ENCODE measurements at places on chromosomes 6 and 20.
A peak's percentile ranks its signal among the peaks of the same experiment; 100 is the strongest.

GRCh38 chr6:36384095-36384494 lies 3.4 kb downstream of the ETV7 start:
- DNase-seq, result no peak

DNA sequence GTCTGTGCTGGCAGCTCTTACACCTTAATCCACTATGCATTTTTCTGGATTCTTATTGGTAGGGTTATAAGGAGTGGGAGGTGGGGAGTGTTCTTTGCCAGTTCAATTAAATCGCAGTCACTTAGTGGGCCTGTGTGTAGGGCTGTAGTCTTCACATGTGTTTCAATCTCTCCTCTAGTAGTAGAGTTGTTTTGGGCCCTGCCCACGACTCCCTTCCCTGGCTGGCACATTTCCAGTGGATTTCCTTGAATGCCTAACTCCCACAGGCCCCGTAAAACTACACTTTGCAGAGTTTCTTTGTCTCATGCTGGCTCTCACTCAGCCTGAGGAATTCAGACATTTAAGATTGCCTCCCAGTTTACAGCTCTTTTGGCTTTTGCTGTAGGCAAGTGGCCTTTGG lies 414.0 kb upstream of the OPRM1 start:
- DNase-seq, result no peak

GRCh38 chr6:50936277-50936681 lies 117.6 kb downstream of the TFAP2B start:
- DNase-seq, result no peak

GRCh38 chr6:133903855-133904254 lies 14.9 kb downstream of the TCF21 start:
- no peak for DNase-seq

- no peak for DNase-seq
Observed at GRCh38 chr20:57008217-57008616, 258.2 kb downstream of the BMP7 start.

DNA sequence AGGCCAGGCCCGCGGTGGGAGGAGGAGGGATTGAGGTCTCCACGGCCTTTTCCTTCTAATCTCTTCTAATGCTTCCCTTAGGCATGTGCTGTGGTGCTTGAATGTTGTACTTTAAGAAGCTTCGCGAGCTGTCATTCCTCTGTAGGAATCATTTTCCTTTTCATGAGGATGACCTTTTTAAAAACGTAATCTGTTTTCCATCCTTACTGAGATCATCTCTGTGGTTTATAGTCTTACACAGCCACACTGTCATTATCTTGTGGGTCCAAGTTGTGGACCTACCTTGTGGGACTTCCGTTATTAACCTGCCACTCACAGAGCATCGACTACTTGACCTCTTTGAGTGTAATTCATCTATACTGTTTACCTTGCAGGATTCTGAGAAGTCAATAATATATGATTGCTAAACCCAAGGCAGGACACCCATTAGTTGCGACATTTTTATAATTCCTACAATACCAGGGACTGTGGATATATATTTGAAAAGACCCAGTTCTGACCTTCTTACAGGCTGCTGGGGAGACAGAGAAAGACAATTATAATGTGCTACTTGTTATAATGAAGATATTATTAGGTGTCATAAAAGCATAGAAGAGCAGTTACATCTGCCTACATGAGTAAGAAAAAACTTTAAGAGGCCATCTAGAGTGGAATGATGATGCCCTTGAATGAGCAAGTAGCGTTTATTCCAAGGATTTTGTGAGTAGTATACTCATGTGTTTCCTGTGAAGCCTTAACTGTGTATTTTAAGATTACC lies 842 bp downstream of the SLC25A27 start:
- no peak for DNase-seq

DNA sequence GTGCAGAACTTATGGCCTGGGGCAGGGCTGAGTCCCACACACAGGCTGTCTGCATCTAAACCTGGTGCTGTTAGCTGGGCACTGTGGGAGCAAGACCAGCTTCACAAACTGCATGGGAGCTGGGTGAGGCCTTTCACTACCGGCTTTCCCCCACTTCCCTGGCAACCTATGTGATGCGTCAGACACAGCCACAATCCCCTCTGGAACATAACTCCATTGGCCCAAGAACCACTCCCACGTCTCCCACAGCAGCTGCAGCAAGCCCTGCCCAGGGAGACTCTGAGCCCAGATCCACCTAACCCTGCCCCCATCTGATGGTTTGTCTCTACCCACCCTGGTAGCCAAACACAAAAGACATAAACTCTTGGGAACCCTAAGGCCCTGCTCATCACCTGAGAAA lies 9.3 kb downstream of the WDR27 start:
- no peak for DNase-seq

- DNase-seq, result no peak
Observed at GRCh38 chr6:68575765-68576439, 59.2 kb upstream of the ADGRB3 start.

- no peak for DNase-seq
Observed at GRCh38 chr6:25583099-25583498, 68.9 kb upstream of the SCGN start.

DNA sequence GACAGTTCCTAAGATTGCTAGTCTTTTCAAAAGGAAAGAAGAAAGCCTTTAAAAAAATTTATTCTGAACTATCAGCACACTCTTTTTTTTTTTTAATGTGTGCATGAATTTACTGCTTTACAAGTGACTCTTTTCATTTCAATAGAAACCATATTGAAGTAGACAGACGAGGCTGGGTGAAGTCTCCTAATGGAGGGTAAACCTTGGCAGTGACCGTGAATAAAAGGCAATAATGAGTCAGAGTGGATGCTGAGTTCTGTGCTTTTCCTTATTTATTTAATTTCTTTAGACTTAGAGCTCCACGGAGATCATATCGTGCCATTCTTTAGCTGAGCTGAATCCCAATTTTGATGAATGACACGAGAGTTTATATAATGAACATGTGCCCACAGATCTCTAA lies 196.9 kb downstream of the PRL start:
- DNase-seq, result no peak

- DNase-seq, result no peak
Observed at GRCh38 chr6:134619789-134620188, 301.9 kb upstream of the SGK1 start.

DNA sequence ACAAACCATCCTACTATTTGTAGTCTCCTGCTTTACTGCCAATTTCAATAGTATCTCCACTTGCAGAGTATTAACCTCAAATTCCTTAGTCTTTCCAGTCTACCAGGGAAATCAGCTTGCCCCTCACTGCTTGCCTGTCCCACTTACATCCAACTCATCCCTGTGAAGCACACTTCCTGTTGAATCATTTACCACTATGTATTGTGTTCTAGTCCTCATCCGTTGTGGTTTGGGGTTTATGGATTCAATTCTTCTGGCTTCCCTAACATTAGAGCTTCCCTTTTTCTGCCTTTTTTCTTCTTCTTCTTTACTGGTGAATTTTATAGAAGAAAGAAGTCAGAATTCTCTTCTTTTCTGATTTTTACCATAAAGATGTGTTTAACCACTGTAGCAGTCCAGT lies 5.1 kb upstream of the TXLNB start:
- no peak for DNase-seq

GRCh38 chr6:166459906-166460305 lies 77.2 kb upstream of the MPC1 start:
- no peak for DNase-seq

GRCh38 chr6:57216235-57217101 lies 5.6 kb downstream of the RAB23 start:
- no peak for DNase-seq

DNA sequence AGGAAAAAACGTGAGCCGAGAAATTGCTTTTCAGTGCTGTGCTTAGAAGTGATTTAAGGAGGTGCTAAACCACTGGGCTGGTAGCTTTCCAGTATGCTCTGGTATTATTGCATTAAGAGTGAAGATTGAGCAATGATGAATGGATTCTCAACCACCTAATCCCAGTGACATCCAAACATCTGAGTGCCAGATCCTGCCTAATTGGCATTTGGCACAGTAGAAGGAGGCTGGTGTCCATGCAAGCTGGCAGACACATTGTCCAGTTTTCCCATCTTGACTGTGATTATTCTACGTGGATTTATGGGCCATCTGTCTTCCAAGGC lies 398.0 kb upstream of the PLCB4 start:
- DNase-seq, result no peak

DNA sequence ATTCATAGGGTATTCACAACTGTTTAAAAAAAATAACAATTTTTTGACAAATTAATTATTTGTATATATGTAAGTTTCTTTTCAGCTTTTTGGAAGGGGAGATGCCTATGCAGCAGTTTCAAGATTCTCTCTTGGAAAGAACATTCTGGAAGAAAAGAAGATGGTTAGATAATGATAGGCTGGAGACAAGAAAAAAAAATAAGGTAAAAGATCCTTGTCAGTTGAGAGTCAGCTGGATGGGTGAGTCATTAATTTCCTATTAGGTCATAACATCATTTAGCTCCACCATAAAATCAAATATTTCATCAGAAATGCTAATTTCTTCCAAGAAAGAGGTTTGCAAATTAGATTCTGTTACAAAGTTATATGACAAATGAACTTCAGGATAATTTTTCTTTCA lies 880.4 kb downstream of the EPHA7 start:
- DNase-seq, result no peak

DNA sequence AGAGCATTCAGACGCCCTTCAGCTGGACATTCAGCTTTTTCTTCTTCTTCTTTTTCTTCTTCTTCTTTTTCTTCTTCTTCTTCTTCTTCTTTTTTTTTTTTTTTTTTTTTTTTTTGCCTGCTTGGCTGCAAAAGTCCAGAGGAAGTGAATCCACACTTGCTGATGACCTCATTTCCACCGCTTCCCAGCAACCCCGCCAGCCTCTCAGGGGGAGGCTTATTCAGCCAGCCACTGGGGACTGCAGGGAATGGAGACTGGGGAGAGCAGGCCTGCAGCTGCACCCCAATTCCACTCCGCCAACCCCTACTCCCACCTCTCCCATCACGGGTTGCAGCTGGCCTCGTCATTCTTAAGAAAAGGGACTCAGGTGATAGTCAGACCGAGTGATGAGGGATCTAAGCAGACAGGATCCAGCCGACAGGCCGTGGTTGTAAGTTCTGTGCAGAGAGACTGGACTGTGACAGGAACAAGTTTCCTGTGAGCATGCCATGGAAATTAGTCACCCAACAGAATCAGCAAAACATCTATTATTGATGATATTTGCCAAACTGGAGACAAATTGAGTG lies 59.0 kb upstream of the QKI start:
- DNase-seq, result no peak

DNA sequence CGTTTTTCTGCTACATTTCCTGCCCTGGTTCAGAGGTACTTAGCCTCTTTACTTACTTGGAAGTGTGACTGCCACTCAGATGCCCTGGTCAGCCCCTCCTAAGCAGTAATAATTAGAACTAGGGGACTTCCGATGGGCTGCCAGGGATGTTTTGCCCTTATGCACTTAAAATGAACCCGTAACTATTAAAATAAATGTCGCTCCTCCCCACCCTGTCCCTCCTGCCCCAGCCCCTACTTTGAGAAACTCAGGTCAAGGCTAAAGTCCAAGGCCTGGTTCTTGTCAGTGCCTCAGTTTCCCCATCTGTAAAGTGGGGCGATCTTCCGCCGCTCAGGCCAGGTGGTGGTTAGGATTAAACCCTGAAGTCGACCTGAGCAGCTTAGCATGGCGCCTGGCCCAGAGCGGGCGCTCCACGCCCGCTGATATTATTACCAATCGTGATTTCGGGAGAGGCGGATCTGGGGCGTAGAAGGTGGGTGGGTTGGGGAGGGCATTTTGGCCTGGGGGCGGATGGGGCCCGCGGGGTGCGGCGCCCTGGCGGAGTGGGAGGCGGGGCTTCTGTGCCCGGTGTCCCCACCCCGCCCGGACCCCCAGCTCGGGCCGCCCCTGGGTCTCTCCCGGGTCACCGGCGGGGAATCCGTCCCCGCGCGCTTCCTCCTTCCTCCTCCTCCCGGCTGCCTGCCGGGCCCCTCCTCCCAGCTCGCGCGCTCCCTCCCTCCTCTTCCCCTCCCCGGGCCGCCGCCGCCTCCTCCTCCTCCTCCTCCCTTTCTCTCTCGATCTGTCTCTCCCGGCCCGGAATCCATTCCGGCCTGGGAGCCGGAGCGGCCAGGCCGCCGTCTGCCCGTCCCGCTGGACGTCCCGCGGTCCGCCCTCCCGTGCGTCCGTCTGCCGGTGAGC lies at the start of gene SRC:
Gene SRC (plus strand): TSS at position 802 of the 897 bp plus-strand sequence. CDS start 38,014 bp downstream, outside the sequence.
- peak; percentile 68 for DNase-seq

DNA sequence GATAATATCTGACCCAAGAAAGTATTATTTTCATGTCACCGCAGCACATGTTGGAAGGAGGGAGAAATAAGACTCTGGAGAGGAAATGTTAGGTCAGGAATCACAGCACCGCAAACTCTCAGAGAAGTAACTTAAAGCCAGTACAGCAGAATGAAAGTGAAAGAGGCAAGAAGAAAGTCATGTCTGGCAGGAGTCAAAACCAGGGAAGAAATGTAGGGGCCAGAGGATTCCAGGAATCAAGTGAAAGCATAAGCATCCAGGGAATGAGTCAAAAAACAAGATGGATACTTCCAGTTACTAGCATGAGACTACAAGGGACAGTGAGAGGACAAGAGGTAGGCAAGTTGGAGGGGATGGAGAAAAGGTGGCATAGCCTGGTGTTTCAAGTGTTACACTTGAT lies 80.4 kb downstream of the AK9 start:
- no peak for DNase-seq

GRCh38 chr6:129767776-129768485 lies 58.0 kb upstream of the ARHGAP18 start:
- DNase-seq, result no peak

- no peak for DNase-seq
Observed at GRCh38 chr20:14497004-14497403, 159.6 kb upstream of the FLRT3 start.

DNA sequence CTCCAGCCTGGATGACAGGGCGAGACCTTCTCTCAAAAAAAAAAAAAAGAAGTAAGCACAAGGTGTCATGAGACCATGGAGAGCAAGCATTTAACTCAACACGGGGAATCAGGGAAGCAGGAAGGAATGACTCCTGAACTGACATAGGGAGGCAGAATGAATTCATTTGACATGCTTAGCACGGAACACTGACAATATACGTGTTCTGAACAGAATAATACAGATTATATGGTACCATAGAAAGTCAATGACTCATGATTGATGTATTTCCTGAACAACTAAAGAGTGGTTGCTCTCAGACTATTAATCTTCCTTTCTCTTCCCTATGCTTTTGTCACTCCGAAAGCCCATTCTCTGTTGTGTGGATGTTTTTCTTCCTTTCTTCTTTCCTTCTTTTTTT lies 20.7 kb upstream of the ASIP start:
- no peak for DNase-seq

DNA sequence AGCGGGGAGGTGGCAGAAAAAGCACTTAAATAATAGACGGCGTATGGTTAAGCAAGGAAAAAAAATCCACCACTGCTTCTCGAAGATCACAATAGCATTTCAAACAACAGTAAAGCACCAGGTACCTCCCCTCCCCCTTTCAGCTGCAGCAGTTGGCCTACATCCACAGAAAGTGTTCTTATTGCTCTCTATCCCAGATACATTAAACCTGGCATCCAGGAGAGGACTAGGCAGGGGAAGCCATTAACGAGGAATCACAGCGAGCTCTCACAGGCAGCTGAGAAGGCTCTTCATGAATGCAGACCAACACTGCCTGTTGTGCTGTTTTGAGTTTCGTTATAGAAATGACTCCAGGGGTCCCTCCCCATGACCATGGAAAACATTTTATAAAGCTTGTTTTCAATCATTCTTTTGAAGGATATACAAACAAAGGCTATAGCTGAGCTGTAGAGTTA lies 11.8 kb downstream of the FYN start:
- no peak for DNase-seq

GRCh38 chr6:113052506-113052905 lies 705.4 kb downstream of the RFPL4B start:
- DNase-seq, result no peak

GRCh38 chr6:117110737-117111136 lies 154.6 kb upstream of the VGLL2 start:
- DNase-seq, result no peak

Data from GM12891 (cell line).